ENCODE measurements at places on chromosomes 2 and 18.

- DNase-seq = no peak
Observed at GRCh38 chr18:58095655-58096054, 51.6 kb downstream of the NEDD4L start.

GRCh38 chr2:179049546-179050311 lies at the start of gene CCDC141:
Gene CCDC141, minus strand, starts transcription at chr2:179050137. Its CDS starts 196 bp downstream, at chr2:179049941.
- peak; percentile 8 for DNase-seq

GRCh38 chr2:58920001-58920400 lies 678.9 kb upstream of the FANCL start:
- DNase-seq = no peak

- no peak for DNase-seq
Observed at GRCh38 chr2:219663116-219663762, 35.8 kb downstream of the SLC4A3 start.

- DNase-seq = no peak
Observed at GRCh38 chr18:54217624-54218023, 6.8 kb downstream of the MBD2 start.

GRCh38 chr2:160471950-160472349 lies 21.7 kb downstream of the RBMS1 start:
- no peak for DNase-seq

Data from fibroblast of pulmonary artery (primary cell).